Smooth muscle cell of bladder (primary cell): ENCODE measurements at places on chromosomes 5 and 9. TPM values are rescaled to one million over a fixed set of nuclear protein-coding genes. Genes with fewer than 3 reads are reported as not detected.

PCDHGB2 gene
- 2.4 and 2.7 TPM in 2 replicates for total RNA-seq

CEL gene
- total RNA-seq, result 0.14 and 0.18 TPM in 2 replicates

PCDHB7 gene
- 0.18 and 0.71 TPM in 2 replicates for total RNA-seq

SURF2 gene
- 9.8 and 11.6 TPM in 2 replicates for total RNA-seq

SPRY4 gene
- total RNA-seq, result 2.7 and 4.3 TPM in 2 replicates

ENC1 gene
- total RNA-seq, result 17.6 and 41.0 TPM in 2 replicates

ENTPD2 gene
- not detected in 2 replicates for total RNA-seq

NDUFS4 gene
- total RNA-seq, result 106 and 135 TPM in 2 replicates

NR6A1 gene
- total RNA-seq, result 0.09 and 0.14 TPM in 2 replicates

TMEFF1 gene
- 0.57 and 0.92 TPM in 2 replicates for total RNA-seq

SPEF2 gene
- 1.1 and 2.2 TPM in 2 replicates for total RNA-seq

SPINK6 gene
- total RNA-seq, result 3.1 and 15.6 TPM in 2 replicates

SLC25A51 gene
- total RNA-seq, result 79.5 and 79.9 TPM in 2 replicates

THBS4 gene
- total RNA-seq, result 1.1 and 3.2 TPM in 2 replicates

BSPRY gene
- total RNA-seq, result not detected in 2 replicates

SLC6A3 gene
- under 0.01 TPM in 1 of 2 replicates, not detected in the other for total RNA-seq

KCNV2 gene
- total RNA-seq, result not detected in 2 replicates

ALDOB gene
- 0.09 TPM in 1 of 2 replicates, not detected in the other for total RNA-seq

EPB41L4A gene
- total RNA-seq, result 0.28 and 0.37 TPM in 2 replicates

CYLC2 gene
- not detected in 2 replicates for total RNA-seq

MYMK gene
- not detected in 2 replicates for total RNA-seq

TRPM6 gene
- total RNA-seq, result 0.09 and 0.28 TPM in 2 replicates

RORB gene
- total RNA-seq, result 0.71 and 0.92 TPM in 2 replicates

ALG2 gene
- 37.4 and 43.4 TPM in 2 replicates for total RNA-seq

LCP2 gene
- not detected in 2 replicates for total RNA-seq

TAS2R1 gene
- not detected in 2 replicates for total RNA-seq

FOXI1 gene
- not detected in 2 replicates for total RNA-seq

RNF224 gene
- total RNA-seq, result not detected in 2 replicates

MRPL50 gene
- total RNA-seq, result 9.5 TPM in 2 replicates

GALNT12 gene
- total RNA-seq, result 60.0 and 76.2 TPM in 2 replicates

SOX30 gene
- not detected in 2 replicates for total RNA-seq

RNF44 gene
- 0.57 and 1.1 TPM in 2 replicates for total RNA-seq

BNC2 gene
- total RNA-seq, result 27.5 and 27.6 TPM in 2 replicates

LMX1B gene
- not detected in 2 replicates for total RNA-seq

SH2D3C gene
- under 0.01 and 0.37 TPM in 2 replicates for total RNA-seq

INSL6 gene
- total RNA-seq, result not detected in 2 replicates

SPATA31A3 gene
- total RNA-seq, result not detected in 2 replicates

PCDHGB1 gene
- total RNA-seq, result 2.3 and 3.3 TPM in 2 replicates

SNX24 gene
- total RNA-seq, result 19.2 and 21.1 TPM in 2 replicates

RBM22 gene
- total RNA-seq, result 12.8 and 15.2 TPM in 2 replicates

TMEM232 gene
- 2.8 and 3.4 TPM in 2 replicates for total RNA-seq

DMRT2 gene
- under 0.01 and 0.09 TPM in 2 replicates for total RNA-seq

RPS14 gene
- 5,323 and 5,641 TPM in 2 replicates for total RNA-seq

FAM221B gene
- not detected in 2 replicates for total RNA-seq

SLC34A3 gene
- total RNA-seq, result not detected in 2 replicates

FCN2 gene
- not detected in 2 replicates for total RNA-seq

PCAT7 gene
- not detected in 2 replicates for total RNA-seq

CNTFR gene
- under 0.01 TPM in 1 of 2 replicates, not detected in the other for total RNA-seq

PCDHB10 gene
- 0.28 and 0.71 TPM in 2 replicates for total RNA-seq

CNTNAP3B gene
- 1.3 and 6.4 TPM in 2 replicates for total RNA-seq

OR1J1 gene
- total RNA-seq, result not detected in 2 replicates

MAMDC4 gene
- total RNA-seq, result 0.85 and 2.2 TPM in 2 replicates

CARD9 gene
- total RNA-seq, result 2.2 and 3.0 TPM in 2 replicates

TNFSF8 gene
- not detected in 2 replicates for total RNA-seq

HAVCR2 gene
- total RNA-seq, result under 0.01 and 0.09 TPM in 2 replicates
